ENCODE measurements at places on chromosomes 7 and 10. TPM values are rescaled to one million over a fixed set of nuclear protein-coding genes. Genes with fewer than 3 reads are reported as not detected.

Gene SLC13A1
- not detected for total RNA-seq

Gene MYPN
- not detected for total RNA-seq

Gene ZNF804B
- total RNA-seq, result not detected

Gene PDLIM1
- total RNA-seq, result 190 TPM

- no peak for DNase-seq
Observed at GRCh38 chr10:66041771-66042170, 884.1 kb upstream of the LRRTM3 start.

GRCh38 chr7:44310221-44310848 is 15.1 kb downstream of the CAMK2B start:
- peak; percentile 51 for DNase-seq

DNA sequence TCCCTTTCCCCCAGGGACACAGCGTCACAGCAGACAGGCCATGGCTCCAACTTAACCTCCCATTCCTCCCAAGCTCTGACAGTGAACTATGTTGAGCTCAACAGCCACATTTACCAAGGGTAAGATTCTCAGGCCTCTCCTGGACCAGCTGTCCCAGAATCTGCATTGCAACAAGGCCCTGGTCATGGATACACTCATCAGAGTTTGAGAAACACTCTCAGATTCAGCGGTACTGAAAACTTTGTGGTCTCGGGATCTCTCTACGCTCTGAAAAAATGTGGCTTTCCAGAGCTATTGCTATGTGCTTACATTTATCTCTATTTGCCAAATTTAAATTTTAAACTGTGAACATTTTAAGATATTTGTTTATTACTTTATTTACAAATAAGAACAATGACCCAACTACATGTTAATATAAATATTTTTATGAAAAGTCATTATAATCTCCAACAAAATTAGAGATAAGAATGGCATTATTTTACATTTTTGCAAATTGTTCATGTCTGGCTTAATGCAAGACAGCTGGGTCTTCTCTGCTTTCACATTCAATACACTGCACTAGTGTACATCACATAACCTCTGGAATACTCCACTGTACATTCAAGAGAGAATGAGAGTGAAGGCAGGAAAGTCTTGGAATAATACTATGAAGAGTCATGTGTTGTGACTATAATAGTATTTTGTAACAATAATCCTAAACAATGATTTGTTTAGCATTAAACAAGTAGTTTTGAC is 190.9 kb upstream of the PITRM1 start:
- DNase-seq, result no peak

GRCh38 chr7:102469972-102470825 is 5.4 kb downstream of the LRWD1 start:
- no peak for DNase-seq

DNA sequence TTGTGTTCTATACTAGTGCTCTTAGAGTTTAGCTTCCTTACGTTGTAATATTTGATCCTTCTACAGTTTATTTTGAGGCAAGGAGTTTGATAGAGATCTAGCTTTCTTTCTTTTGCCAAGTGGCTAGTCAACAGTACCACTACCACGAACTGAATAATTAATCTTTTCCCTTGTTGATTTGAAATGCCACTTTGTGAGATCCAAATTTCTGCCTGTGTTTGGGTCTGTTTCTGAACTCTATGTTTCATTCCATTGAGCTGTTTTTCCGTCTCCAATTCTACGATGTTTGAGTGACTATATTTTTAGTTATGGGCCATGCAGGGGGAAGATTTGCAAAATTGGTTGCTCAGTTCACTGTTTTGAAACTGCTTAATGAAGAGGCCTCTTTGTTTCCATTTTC is 134.7 kb downstream of the KIAA1217 start:
- no peak for DNase-seq

- peak; percentile 47 for DNase-seq
Observed at GRCh38 chr7:1663223-1663622, 6.9 kb upstream of the ELFN1 start.

DNA sequence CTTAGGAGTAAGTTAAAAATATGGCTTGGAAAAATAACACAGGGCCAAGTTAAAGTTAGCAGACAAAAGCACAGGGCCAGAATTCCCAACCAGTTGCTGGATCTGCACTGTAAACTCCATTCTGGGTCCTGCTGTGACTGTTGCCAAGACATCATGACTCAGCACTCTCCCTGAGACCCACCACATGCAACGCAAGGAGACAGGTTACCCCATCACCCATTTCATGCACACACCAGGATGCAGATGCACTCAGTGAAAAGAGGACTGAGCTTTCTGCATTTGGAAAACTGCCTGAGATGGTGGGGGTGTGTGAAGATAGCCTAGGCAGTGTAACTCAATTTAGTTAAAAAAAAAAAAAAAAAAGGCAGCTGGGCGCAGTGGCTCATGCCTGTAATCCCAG is 97.6 kb upstream of the ZNF438 start:
- no peak for DNase-seq

GRCh38 chr10:1933215-1933614 is 195.9 kb upstream of the ADARB2 start:
- no peak for DNase-seq
